ENCODE measurements at places on chromosomes 1 and 21. TPM values are rescaled to one million over a fixed set of nuclear protein-coding genes. Genes with fewer than 3 reads are reported as not detected.

Gene HAO2
- total RNA-seq, result not detected

Gene HTR6
- not detected for total RNA-seq

Gene TTLL7
- 2.7 TPM for total RNA-seq

Gene PGLYRP4
- 1.7 TPM for total RNA-seq

Gene BATF3
- 0.54 TPM for total RNA-seq

DNA sequence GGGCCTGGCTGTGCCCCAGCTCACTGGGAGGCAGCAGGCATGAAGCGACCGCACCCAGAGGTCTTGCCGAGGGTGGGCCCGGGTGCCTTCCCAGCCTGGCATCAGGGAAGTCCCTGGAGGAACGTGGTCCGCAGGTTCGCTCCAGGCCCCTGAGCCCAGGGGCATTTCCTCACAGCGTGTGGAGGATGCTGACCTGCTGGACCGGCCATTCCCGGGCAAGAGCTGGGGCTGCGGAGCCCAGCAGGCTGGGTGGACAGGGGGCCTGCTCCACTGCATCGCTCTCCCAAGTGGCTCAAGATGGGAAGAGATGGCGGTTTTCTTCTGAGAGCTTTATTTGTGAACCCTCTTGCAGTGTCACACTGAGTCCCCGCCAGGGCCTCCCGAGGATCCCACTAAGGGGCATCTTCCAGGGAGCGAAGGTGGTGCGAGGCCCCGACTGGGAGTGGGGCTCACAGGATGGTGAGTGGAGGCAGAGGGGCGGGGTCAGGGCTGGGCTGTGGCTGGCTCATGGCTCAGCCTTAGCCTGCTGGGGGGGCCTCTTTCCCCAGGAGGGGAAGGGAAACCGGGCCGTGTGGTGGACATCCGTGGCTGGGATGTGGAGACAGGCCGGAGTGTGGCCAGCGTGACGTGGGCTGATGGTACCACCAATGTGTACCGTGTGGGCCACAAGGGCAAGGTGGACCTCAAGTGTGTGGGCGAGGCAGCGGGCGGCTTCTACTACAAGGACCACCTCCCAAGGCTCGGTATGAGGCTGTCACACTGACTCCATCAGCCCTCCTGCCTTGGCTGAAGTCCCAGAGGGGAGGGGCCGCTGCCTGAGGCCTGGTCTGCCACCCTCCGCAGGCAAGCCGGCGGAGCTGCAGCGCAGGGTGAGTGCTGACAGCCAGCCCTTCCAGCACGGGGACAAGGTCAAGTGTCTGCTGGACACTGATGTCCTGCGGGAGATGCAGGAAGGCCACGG lies 7.2 kb upstream of the MMP23B start:
- H3K27ac ChIP-seq, result no peak overlapping the region
- H3K36me3 ChIP-seq, result peaks cover 5% of the 10 kb centered on the region
- peaks cover 2% of the 10 kb centered on the region for H3K27me3 ChIP-seq
- DNase-seq, result no peak
- no peak overlapping the region for H3K4me3 ChIP-seq
- H3K4me1 ChIP-seq, result peaks cover 2% of the 10 kb centered on the region

DNA sequence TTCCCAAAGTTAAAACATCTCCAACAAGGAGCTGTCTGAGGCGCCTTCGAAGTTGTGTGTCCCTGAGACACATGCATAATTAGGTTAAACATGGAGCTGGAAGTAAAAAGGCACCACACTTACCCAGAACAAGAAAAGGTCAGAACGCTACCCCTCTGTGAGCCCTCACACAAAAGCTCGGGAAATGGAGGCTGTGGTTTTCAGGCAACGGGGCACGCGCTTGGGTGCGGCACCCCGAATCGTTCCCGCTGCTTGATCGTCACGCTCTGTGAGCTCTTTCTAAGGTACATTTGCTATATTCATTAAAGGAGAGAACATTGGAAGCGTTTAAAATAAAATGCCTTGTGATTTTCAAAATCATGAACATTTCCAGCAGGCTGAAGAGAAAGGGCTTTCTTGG lies 12.5 kb downstream of the CAPN8 start:
- H3K27me3 ChIP-seq, result peaks cover 5% of the 10 kb centered on the region
- no peak overlapping the region for H3K27ac ChIP-seq
- no peaks in the 10 kb centered on the region for H3K36me3 ChIP-seq
- H3K4me1 ChIP-seq, result peaks cover 14% of the 10 kb centered on the region
- no peak for DNase-seq
- H3K4me3 ChIP-seq, result no peak overlapping the region

GRCh38 chr1:55420929-55421716 lies 206.0 kb upstream of the USP24 start:
- no peaks in the 10 kb centered on the region for H3K36me3 ChIP-seq
- H3K4me3 ChIP-seq, result no peak overlapping the region
- H3K4me1 ChIP-seq, result peaks cover 2% of the 10 kb centered on the region
- H3K27me3 ChIP-seq, result no peaks in the 10 kb centered on the region

- peak overlapping the region; percentile 99 for H3K27ac ChIP-seq
- peaks cover 22% of the 10 kb centered on the region for H3K27me3 ChIP-seq
- H3K4me3 ChIP-seq, result peak overlapping the region; percentile 100
- peaks cover 45% of the 10 kb centered on the region for H3K36me3 ChIP-seq
- DNase-seq, result no peak
These were observed 1.7 kb downstream of the MCL1 start for GRCh38 chr1:150577557-150578271.

Measured in endothelial cell (in vitro differentiated cells).